ENCODE measurements at places on chromosomes 6 and 20.

- DNase-seq, result no peak
These were observed 89.4 kb downstream of the PDE10A start for GRCh38 chr6:165573671-165574070.

DNA sequence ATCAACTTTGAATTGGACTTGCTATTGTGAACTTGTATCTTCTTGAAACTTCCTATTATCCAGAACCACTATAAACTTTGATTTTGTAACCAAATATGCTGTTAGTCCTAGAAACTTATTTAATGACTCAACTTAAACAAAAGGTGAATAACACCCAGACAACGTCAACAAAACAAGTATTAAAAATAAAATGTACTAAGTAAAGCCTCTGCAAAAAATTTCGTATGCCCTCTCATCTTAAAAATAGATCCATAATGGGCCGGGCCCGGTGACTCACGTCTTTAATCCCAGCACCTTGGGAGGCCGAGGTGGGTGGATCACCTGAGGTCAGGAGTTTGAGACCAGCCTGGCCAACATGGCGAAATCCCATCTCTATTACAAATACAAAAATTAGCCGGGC, 401.7 kb downstream of the ESR1 start:
- DNase-seq, result no peak

DNA sequence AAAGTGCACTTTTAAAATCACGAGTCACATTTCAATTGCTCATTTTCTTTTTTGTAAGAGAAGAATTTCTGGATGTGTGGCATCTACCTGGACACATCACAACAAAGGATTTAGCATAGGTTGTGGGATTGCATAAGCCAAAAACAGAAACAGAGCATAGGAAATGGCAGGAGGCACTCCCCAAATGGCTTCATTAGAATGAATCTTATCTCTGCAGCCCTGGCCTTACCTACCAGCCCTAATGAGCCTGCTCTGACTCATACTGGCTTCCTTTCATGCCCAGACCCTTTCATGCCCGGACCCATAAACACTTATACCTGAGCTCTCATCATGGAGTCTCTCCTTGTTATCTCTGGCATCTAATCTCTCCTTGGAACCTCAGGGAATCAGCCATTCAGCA, 23.9 kb upstream of the SPTLC3 start:
- DNase-seq, result no peak

DNA sequence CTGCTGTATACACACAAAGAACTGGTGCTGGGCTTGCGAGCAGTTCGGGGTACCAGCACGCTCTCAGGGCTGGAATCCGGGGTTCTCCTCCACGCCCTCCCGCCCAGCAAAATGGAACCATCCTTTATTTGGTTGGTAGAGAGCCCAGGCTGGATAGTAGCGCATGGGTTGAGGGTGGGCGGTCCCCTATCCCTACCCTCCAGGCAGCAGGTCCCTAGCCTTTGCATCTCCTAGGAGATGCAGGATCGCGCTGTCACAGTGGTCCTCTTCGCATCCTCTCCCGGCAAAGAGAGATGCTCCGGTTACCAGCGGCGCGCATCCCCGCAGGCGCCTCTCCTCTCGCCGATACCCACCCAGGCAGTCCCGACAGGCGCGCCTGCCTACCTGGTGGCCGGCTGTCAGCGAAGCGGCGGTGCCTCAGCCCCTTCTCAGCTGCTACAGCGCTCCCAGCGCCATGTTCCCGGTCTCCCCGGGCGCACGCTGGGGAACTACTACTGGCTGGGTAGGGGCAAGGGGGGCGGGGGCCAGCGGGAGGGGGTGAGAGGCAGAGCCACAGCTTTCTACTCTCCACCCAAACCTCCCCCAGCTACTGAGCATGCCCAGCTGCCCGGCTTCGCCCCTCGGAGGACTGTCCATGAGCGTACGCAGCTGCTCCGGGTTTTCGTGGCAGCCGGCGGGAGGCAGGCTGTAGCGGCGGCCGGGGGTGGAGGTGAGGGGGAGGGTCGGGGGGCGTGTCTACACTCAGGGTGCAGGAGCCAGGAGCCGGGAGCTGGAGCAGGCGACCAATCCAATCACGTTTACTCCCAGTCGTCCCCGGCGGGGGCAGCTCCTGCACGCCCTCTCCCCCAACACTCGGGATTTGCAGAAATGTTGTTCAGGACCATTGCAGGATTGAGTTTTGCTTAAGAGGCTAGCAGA, at the start of gene PAK5:
Gene PAK5, minus strand, starts transcription at position 699 of the 918 bp plus-strand sequence. CDS start 194,748 bp downstream, outside the sequence.
- DNase-seq, result no peak

GRCh38 chr20:41135888-41136679, 1.3 kb upstream of the PLCG1 start:
- DNase-seq, result no peak

DNA sequence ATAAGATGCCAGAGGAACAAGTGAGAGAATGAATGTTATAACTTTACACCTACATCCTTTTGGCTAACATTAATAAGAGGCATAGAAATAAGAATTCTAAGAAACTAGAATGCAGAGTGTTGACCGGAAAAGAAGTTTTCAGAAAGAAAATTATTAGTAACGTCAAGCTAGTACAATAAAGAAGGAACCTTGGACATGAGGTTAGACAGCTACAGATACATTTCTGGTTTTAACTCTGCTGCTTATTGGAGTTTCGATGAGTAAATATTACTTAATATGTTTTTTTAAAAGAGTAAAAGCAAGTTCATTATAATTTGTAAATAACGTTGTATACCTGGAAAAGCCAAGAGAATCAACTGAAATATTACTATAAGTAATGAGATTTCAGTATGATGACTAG, 22.7 kb downstream of the TAB2 start:
- DNase-seq, result no peak

DNA sequence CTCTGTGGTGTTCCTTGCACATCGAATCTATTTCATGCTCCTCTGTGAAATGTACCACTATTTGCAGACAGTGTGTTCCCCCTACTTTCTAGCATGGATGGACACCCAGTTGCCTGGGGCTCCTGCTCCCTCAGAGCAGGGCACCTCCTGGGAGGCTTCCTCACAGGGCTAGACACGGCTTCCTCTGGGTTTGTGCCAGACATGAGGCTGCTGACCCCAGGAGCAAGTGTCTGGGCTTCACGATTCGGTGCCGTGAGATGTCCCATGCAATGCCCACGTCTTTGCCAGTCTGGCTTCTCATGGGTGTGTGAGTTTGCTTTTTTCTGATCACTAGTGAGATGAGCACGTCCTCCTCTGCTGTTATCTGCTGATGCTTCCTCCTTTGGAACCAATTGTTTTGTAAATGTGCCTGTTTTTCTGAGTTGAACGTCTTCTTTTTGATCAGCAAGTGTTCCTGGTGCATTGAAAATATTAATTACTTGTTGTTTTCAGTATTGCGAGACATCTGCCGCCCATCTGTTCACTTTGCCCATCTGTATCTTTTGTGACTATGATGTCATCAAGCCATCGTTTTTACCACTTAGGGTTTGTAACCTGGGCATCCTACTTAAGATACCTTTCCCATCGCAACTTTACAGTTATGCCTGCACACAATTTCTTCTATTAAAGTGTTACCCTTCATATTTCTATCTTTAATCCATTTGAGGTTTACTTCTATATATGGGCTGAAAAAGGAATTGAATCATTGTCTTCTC, 92.0 kb downstream of the TTLL2 start:
- DNase-seq, result no peak

DNA sequence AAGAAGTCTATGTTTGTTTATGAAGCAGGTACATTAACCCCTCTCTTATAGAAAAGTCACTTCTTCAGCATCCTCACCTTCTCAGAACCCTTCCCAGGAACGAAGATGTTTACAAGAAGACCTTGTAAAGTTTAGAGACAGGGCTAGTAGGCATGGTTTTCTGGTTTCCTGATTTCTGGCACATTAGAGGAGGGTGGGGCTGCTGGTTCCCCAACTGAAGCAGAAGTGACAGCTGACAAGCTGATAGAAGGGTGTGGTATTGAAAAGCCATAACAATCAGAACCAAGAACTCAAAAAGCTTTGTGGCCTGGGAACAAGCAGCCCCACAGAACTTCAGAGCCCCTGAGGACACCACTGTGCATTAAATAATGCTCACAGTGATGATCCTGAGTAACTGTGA, 91.2 kb downstream of the RTN4IP1 start:
- no peak for DNase-seq

- no peak for DNase-seq
These were observed 46.3 kb downstream of the TULP4 start for GRCh38 chr6:158358450-158359077.

- DNase-seq, result no peak
These were observed 52.2 kb downstream of the ZMYND8 start for GRCh38 chr20:47304287-47304686.

DNA sequence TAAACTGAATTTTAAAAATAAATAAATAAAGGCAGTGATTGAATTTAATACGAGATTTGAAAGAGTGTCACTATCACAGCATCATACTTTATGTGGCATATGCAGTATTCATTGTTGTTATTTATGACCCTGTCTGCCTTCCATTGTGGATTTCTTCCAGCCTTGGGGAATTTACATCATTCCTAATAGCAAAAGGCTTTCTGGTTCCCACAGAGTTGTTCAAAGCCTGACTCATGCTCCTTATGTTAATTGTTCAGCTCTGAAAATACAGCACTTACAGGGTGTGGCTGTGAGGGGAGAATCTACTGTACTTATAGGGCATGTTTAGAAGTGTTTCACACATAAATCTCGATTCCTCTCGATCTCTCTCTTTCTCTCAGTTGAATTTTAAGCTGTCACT, 54.4 kb downstream of the JAG1 start:
- no peak for DNase-seq

DNA sequence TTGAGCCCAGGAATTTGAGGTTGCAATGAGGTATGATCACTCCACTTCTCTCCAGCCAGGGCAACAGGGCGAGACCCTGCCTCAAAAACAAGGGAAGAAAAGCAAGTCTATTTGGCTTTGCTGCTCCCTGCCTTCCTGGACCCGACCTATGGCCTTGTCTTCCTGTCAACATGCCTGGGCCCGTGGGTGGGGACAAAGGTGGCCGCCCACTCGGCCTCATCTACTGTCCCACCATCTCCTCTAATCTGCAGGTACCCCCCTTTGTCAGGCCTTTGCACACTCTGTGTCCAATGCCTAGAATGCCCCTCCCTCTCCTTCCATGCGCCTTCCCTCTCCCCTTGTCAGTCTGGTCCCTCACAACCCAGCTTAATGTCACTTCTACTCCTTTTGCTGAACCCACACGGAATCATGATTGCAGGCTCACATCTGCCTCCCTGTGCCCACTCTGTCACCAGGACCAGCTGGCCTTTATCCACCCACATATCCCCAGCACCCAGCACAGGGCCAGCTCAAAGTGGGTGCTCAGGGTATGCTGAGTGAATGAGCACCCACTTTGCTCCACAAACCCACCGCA, 40.3 kb downstream of the MDFI start:
- DNase-seq, result no peak

DNA sequence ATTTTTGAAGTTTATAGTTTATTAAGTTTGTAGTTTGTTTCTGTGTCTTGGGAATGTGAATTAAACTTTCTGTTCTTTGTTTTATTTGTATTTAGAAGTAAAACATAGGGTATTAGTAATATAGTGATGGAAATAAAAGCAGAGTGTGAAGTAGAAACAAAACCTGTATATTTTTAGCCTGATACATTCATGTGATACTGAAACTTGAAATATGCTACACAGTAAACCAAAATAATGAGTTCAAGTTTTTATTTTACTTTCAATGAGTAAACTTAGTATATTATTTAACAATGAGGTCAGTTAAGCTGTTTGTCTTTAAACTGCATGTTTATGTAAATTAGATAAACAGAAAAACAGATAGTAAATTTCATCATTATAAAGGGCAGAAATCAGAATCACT, 1592.6 kb downstream of the GRIK2 start:
- no peak for DNase-seq

DNA sequence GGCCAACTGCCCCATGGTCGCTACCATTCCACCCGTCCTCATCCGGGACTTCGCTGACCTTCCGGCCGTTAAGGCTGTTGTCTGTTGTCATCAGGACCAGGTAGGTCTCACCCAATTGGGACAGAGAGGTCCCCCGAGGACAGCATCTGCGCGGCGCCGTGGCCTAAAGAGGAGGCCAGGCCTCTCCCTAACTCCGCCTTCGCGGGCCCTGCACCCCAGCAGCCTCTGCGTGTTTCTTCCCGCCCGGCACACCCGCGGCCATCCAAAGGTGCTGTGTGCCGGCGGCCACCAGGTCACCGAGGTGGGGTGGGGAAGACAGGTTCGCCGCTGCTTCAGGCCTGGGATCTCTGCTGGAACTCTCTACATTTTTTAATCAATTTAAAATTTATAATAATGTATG, 9.0 kb downstream of the OR2W1 start:
- DNase-seq, result no peak

- no peak for DNase-seq
These were observed 538.8 kb downstream of the HACE1 start for GRCh38 chr6:104320896-104321295.

- DNase-seq, result no peak
These were observed 77.2 kb downstream of the SSR1 start for GRCh38 chr6:7235712-7236305.

- no peak for DNase-seq
These were observed 90.8 kb upstream of the ELOVL5 start for GRCh38 chr6:53439556-53439955.

DNA sequence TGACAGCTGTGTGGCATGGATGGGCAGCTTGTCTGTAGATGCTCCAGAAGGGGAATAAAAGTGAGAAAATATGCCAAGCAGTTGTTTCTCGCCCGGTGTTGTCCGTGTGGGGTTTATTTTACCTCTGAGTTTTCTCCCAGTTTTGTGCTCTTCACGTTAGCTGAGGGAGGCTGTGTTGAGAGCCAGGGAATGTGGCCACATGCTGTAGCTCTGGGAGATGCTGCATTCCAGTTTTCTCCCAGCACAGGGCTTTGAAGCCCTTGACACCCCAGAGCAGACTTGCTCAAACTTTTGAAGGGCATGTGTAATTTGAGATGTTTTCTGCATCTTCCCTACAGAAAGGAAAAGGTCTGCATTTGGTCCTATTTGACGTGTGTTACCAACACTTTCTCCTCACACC, 67.7 kb downstream of the RREB1 start:
- DNase-seq, result no peak

GRCh38 chr6:150991487-150991886, 126.0 kb downstream of the MTHFD1L start:
- no peak for DNase-seq

GRCh38 chr6:151213352-151213751, 26.4 kb upstream of the AKAP12 start:
- DNase-seq, result no peak

DNA sequence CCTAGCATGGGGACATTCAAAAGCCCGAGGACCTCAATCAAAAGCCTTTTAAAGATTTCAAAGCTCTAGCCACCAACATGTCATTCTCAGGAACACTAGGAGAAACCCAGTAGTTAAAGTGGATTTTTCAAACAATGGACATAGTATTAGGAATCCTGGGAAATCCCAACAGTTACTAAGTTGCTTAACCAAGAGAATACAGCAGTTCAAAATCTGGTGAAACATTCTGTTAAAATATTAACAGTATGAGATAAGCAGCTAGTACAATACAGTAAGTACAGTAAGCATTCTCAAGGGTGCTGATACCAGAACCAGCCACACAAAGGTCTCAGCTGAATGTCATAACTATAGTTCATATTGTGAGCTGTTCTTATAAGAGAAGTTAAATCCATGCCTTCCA, 68.6 kb downstream of the CDK19 start:
- DNase-seq, result no peak
